Stimulated activated CD4-positive, alpha-beta T cell treated with anti-CD3 and anti-CD28 coated beads, Interleukin-1b, Interleukin-23, amount 100 ng/mL, for 1 hour (primary cell): ENCODE measurements at places on chromosomes 1 and 21.

DNA sequence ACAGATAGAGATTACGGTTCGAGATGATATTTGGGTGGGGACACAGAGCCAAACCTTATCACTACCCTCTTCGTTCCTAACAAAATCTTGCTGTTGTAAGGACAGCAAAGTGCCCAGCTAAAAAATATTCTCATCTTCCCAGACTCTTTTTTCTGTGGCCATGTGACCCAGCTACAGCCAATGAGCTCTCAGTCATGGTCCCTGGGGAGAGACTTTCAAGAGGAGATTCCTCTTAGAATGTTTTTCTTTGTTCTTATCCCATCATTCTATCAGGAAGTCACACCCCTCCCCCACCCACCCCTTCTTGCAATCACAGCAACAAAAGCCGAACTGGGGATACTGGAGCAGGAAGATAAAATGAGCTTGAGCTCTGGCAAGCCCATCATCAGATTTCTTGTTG is 247.1 kb downstream of the CHRM3 start:
- no peak for DNase-seq

DNA sequence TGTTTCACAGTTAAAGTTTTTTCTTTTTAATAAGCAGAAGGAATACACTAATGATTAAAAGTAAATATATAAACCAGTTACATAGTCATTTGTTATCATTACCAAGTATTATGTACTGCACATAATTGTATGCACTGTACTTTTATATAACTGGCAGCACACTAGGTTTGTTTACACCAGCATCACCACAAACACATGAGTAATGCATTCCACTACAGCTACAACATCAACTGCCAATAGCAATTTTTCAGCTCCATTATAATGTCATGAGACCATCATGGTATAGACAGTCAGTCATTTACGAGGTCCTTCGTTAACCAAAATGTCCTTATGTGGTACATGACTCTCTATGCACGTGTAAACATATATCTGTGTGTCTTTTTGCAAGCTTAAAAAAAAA is 35.2 kb downstream of the SCYL3 start:
- DNase-seq = no peak

- no peak for DNase-seq
Observed at GRCh38 chr1:54459140-54459539, 52.9 kb upstream of the SSBP3 start.

DNA sequence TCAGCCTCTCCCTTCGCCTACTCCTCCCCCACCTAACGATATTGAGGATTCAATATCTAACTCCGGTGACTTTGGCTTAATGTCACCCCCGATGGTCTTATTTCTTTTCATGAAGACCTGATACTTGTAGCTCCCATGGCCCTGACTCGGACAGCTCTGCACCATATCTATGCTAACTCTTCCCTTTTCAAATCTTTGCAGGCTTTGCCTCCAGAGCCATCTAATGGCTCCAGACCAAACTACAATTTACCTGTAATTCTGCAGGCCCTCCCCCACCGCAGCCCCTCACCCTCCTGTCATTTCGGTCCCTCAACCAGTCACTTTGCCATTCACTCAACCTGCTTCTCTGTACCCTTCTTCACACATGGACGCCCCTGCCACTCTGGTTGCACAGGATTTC is 7.9 kb upstream of the GSTM5 start:
- no peak for DNase-seq

DNA sequence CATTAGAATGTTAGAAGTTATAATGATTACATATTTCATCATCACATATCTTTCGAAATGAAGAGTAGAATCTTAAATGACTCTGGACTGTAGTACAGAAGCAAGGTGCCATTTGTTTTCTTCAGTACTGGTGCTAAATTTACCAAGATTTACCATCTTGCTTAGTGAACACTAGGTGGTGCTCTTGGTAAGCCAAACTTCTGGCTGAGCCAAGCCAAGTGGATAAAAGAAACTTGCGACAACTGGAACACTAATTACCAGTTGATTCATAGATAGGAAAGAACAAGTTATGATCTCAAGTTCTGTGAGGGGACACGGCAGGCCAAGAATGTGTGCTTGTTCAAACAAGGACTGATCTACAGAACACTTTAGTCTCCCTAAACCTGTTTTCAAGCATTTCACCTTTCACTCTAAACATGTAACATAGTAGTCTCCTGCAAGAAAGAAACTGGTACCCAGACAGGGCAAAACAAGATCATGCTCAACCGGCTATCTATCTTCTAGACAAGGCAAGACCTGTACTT is 19.8 kb downstream of the SPRTN start:
- DNase-seq = no peak

- no peak for DNase-seq
Observed at GRCh38 chr1:11150326-11150725, 38.8 kb upstream of the ANGPTL7 start.

GRCh38 chr1:188070848-188071247 is 1242.1 kb downstream of the PLA2G4A start:
- no peak for DNase-seq

DNA sequence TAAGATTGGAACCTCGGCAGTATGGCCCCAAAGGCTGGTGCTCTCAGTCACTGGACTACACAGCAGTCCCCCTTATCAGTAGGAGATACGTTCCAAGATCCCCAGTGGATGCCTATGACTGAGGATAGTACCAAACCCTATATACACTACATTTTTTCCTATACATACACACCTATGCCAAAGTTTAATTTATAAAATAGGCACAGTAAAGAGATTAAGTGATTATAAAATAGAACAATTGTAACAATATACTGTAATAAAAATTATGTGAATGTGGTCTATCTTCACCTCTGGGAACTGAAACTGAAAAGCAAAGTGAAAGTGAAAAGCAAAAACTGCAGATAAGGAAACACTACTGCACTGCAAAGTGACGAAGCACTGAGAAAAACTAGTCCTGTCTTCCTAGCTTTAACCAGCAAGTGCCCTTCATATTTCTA is 96.8 kb downstream of the INTS7 start:
- no peak for DNase-seq
